ENCODE measurements at places on chromosomes 11 and 22. TPM values are rescaled to one million over a fixed set of nuclear protein-coding genes. Genes with fewer than 3 reads are reported as not detected.
A peak's percentile ranks its signal among the peaks of the same experiment; 100 is the strongest.

DNA sequence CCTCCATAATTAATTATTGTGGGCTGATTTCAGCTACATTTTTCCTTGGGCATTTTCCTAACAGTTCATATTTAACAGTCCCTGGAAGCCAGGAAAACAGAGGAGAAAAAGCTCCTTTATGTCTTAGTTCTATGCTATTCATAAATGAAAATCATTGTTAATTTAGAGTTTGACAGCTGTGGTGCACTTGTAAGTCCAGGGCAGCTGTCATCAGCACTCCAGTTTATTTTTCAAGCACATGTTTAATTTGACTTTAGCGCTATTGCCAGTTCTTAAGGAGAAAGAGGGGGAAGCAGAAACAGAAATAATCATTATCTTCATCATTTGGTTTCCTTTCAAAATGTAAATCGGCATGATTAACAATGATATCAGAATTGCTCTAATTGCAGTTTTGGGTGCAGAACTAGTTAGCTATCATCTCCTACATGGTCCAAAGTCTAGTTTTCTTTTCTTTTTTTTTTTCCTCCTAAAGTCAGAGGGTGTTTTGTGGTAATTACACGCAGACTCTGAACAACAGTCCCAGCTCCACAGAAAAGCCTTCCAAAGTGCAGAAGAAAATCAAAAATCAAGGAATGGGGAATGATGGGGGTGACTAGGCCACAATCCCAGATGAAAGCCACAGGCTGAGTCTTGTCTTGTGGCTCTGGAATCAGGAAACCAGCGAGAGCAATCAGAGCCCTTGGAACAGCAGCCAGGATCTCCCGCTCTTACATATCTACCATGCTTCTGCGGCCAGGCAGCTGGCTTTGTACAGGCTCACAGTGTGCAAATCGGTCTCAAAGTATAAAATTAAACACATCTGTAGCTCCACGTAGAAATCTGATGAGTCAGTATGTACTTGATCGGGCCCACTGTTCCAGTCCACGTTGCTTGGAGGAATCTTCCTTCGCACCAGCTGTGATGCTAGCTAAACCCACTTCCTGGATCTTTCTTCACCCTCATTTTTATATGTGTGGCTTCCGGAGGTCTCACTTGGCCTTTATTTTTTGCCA lies 91.9 kb downstream of the SPON1 start:
- no peak overlapping the region for H3K4me3 ChIP-seq
- H3K27me3 ChIP-seq = no peaks in the 10 kb centered on the region

DNA sequence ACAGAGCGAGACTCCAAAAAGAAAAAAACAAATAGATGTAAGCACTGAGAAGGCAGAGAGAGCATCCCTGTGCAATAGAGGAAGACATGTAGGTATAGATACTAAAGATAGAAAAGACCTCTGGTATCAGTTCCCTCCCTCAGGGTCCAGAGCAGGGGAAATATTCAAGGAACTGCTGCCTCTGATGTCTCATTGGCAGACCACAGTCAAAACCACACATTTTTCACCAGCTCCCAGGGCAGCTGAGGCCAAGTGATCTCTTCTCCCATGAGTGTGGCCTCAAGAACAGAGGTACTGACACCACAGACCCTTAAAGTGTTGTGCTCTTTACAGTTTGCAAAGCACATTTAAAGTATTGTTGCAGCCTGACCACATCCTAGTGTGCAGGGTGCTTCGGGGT lies 288.5 kb downstream of the NTM start:
- H3K4me1 ChIP-seq = no peaks in the 10 kb centered on the region
- no peak overlapping the region for H3K27ac ChIP-seq
- no peak overlapping the region for H3K4me3 ChIP-seq
- no peaks in the 10 kb centered on the region for H3K27me3 ChIP-seq

GRCh38 chr22:49951000-49951677 lies 9.4 kb upstream of the PIM3 start:
- H3K4me1 ChIP-seq = peaks cover 24% of the 10 kb centered on the region
- no peaks in the 10 kb centered on the region for H3K27me3 ChIP-seq
- no peaks in the 10 kb centered on the region for H3K36me3 ChIP-seq
- no peak overlapping the region for H3K4me3 ChIP-seq
- H3K27ac ChIP-seq = peak overlapping the region; percentile 99

DNA sequence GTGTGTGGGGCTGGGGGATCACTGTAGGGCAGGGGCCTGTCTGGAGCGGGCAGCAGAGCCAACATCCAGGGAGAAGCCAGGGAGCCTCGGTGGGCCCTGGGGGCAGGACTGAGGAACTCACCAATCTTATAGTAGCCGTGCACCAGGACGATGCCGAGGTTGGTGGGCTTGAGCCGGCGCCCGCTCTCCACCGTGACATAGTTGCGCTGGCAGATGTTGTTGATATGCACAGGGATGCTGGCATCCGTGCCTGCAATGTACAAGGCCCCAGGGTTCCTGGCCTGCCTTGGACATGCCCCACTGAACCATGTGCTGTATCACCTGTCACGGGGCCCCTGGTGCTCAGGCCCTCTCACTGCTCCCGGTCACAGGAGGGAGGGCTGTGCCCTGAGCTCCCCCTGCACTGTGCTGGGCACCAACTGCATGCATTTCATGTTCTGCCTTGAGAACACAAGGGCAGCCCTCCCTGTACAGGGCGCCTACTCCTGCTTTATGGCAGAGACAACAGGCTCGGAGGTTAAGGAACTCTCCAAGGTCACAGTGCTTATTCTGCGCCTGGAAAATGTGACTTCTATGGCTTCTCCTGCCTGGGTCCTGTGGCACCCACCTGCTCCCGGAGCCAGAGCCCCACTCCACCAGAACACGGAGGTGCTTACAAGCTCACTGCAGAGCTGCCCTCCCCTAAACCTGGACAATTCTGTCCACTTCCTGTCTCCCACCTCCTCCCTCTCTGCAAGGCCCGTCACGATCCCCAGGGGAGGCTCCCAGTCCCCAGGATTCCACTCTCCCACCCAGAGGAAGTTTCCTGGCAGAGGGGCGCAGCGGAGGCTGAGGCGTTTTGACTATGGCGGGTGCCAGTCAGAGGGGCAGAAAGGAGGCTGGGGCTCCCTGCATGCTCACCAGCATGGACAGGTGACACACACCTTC lies 7.8 kb upstream of the PPM1F start:
- no peaks in the 10 kb centered on the region for H3K4me1 ChIP-seq
- no peak for DNase-seq
- no peak overlapping the region for H3K27ac ChIP-seq

Gene EHF
- total RNA-seq = 316 TPM

DNA sequence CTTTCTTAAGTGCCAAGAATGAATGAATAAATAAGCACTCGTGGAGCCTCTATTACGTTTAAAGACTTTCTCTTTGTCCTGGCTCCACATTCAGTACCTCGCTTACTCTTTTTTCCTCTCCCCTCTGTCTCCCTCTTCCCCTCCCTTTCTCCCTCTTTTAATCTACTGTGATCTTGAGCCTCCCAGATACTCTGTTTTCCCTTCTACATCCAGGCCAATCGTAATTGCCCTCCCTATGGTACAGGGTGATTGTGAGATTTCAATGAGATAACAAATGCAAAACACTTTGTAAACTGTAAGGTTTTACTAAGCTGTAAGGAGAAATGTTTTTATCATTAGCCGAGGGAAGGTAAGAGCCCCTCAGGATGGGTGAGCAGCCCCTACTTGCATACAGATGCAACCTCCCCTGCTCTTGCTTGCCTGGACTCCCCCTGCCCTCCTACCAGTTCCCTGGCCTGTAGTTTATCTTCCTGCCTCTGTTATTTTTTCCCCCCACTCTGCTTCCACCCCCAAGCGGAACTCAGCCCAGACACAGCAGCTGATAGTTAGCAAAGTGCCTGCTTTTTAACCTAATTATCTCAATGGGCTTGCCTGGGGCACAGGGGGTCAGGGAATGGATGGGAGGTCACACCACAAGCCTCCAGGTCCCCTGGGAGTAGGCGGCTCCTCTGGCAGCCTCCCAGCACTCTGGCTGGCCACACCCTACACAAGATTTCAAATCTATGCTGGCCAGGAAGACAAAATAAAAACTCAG lies 76.9 kb upstream of the CADM1 start:
- no peak overlapping the region for H3K27ac ChIP-seq
- DNase-seq = peak; percentile 26
- H3K4me3 ChIP-seq = no peak overlapping the region
- no peaks in the 10 kb centered on the region for H3K27me3 ChIP-seq

- no peak for DNase-seq
- H3K36me3 ChIP-seq = no peaks in the 10 kb centered on the region
- H3K27ac ChIP-seq = no peak overlapping the region
- no peaks in the 10 kb centered on the region for H3K27me3 ChIP-seq
These were observed 55.1 kb upstream of the SPATA19 start for GRCh38 chr11:133900176-133901105.

Gene TSPAN18
- 13.4 TPM for total RNA-seq
